Stimulated activated CD4-positive, alpha-beta T cell treated with anti-CD3 and anti-CD28 coated beads, Interleukin-1b, Interleukin-23, amount 100 ng/mL, for 1 hour (primary cell): ENCODE measurements at places on chromosomes 12 and 14.

DNA sequence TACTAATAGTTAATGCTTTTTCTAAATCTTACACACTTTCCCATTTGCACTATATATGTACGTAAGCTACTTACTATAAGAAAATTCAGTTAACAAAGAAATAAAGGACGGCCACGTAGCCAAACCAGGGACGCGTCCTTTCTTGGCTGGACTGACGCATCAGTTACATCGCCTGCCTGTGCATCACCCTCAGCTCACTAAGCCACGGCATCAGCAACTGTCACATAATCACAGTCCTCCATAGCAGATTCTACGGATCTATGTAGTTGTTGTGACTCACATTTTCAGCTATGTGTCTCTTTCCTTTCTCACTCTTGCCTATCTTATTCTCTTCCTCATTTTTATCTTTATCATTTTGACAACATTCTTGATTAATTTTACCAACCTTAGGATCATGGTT is 38.1 kb upstream of the C12orf50 start:
- DNase-seq, result no peak

DNA sequence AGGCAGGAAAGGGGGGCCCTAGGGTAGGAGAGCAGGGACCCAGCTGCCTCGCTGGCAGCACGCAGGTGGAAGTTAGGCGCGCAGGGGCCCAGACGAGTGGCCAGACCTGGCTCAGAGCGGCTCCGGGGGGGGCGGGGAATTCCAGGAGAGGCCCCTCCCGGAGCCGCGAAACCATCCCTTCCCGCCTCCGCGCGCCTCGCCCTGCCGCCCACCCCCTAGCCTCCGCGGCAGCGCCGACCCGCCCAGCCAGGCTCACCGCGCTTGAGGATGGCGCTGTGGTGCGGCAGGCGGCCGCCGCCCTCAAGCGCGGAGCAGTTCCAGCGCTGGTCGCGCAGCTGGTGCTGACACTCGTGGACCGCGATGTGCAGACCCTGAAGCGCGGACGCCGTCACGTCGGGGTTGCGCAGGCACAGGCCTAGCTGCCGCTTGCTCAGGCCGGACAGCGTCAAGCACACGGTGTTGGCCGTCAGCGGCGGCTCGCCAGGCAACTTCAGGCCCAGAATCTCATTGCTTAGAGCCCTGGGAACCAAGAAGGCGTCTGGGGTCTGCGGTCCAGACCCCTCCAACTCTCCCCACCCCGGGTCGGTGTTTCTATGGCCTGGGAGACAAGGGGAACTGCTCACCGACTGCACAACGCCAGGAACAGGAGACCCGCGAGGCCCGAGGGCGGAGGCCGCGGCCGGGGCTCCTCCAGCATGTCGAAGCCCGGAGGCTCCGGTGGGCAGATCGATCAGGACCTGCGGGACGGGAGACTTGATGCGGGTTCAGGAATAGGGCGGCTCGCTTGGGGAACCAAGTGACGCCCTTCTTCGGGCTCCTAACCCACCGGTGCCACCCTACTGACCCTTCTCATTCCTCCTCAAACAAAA is 1.5 kb downstream of the WNT10B start:
- no peak for DNase-seq

- DNase-seq, result no peak
Measured at GRCh38 chr14:75123991-75124390, 2.9 kb downstream of the NEK9 start.

DNA sequence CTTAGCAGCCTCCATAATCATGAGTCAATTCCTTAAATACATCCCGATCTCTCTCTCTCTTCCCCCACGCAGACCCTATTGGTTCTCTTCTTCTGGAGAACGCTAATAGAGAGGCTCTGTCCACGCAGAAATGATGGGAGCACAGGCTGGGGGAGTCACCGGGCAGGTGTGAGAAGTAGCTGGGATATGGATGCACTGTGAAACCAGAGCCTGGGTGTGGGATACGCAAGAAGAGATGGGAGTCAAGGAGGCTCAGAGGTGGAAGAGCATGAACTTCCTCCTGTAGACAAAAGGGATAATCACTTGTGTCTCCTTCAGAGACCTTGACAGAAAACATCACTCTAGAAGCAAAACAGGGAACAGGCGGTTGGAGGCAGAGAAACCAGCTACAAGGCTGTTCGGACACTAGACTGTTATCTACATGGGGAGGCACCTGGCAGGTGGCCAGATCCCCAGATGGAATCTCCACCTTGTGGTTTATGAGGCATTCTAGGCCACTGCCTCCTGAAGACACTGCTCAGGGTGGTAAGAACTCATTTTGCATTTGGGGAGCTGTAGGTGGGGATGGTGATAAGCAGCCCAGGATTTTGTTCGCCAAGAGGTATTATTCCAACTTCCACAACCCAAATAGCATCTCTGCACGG is 7.2 kb upstream of the SELPLG start:
- no peak for DNase-seq

GRCh38 chr14:89267163-89267562 is 149.9 kb downstream of the FOXN3 start:
- no peak for DNase-seq

- no peak for DNase-seq
Measured at GRCh38 chr12:106296179-106296877, 6.2 kb upstream of the TCP11L2 start.

DNA sequence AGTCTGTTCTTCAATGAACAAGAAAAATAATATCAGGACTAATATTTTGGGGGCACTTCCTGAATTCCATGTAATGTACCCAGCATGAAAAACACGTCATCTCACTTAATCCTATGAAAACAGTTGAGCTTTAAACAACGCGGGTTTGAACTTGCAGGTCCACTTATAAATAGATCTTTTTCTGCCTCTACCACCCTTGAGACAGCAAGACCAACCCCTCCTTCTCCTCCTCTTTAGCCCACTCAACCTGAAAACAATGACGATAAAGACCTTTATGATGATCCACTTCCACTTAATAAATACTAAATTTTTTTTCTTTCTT is 203.9 kb upstream of the KRR1 start:
- DNase-seq, result no peak

GRCh38 chr14:103118018-103118662 is 5.1 kb upstream of the TNFAIP2 start:
- no peak for DNase-seq

DNA sequence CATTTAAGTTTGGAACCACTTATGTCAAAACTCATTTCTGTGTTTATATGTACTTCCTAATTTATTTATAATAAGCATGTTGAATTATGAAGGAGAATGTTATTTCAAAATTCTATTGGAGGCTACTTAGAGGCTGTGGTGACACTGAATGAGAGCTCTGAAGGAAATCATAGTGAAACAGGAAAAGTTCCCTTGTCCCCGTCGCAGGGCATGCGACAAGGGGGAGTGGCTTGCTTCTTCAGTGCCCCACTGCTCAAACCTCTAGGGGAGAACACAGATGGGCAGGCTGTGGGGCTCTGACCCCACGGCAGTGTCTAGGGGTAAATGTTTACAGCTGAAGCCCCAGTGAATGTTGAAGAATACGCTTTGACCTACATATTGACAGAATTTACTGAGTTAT is 261.9 kb downstream of the RAD51B start:
- DNase-seq, result no peak

GRCh38 chr14:104593241-104593701 is 11.3 kb downstream of the TMEM179 start:
- no peak for DNase-seq

DNA sequence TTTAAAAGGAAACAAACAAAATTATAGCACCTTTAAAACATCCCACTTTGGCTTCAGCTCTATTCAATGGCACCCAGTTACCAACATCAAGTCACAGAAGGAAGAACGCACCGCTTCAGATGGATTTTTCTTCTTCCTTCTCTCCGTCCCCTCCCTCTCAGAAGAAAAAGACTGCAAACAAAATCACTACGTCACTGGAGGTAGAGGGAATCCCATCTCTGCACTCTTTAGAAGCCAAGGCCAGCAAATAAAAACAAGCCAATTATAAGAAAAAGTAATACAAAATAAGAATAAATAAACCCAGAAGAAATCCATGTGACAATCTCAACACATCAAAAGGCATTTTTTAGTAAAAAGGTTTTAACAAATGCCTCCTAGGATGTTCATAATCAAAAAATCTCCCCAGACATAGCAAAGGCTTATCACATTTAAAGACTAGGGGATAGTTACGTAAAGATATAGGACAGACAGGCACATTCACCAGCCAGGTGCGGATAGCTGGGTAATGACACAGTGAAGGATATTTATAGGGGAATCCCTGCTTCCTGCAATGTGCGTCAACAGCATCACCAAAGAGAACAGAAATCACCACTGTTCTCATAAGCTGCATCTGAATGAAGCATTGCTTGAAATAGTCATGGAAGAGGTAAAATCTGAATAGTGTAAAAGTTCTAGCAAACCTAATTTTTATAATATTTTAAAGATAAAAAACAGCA is 89.4 kb downstream of the R3HDM2 start:
- no peak for DNase-seq

DNA sequence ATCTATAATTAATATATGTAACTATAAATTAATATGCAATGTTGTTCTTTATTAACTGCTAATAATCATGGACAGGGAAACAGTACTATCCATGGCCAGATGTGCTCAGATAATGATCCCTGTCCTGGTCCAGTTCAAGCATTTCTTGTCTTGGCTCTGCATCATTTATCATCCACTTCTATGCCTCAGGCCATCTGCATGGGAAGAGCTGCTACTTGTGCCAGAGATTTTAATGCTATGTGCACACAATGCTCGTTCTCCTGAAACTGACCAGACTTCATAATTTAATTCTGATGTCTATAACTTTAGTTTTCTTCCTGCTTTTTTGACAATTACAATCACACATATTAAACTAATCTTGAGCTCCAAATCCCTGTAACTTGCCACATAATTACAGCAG is 11.2 kb upstream of the TMX1 start:
- no peak for DNase-seq

DNA sequence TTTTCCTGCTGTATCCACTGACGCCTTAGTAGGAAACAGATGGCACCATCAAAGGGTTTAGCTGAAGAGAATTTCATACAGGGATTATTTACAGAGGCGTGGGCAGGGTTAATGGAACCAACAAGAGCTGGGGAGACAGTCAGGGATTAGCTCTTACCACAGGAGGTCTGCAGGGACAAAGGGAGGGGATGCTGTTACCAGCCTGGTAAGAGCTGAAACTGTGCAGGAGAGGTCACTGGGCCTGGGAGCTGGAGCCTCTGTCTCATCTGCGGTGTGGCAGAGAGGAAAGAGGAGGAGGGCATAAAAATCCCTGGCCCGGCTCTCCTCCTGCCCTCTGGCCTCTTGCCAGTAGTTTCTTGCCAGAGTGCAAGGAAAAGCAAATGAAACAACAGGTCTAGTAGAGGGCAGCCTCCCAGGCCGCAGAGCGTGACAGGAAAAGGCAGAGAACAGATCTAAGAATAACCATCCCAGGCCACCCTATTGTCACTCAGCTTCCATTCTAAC is 18.9 kb upstream of the POC1B start:
- DNase-seq, result no peak

- no peak for DNase-seq
Measured at GRCh38 chr12:5783289-5783920, 161.7 kb downstream of the ANO2 start.
